LNCaP clone FGC (cell line): ENCODE measurements at places on chromosomes 5 and 9.

DNA sequence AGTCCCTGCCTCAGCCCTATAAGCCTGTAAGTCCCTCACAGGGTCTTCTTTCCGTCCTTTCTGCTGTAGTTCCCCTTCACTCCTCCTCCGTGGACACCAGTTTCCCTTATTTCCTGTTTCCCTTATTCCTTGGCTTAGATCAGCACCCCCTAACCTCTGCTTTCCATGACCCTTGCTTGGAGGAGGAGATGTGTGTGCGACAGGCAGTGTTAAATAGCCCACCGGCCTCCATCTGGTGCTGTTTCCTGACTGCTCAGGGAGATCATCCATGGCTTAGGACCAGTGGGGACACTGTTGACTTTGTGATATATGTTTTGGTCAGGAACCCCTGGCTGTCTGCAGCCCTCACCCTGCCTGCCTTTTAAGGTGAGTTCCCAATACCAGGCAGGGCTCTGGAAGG lies 34.1 kb upstream of the PSD2 start:
- no peak for DNase-seq

DNA sequence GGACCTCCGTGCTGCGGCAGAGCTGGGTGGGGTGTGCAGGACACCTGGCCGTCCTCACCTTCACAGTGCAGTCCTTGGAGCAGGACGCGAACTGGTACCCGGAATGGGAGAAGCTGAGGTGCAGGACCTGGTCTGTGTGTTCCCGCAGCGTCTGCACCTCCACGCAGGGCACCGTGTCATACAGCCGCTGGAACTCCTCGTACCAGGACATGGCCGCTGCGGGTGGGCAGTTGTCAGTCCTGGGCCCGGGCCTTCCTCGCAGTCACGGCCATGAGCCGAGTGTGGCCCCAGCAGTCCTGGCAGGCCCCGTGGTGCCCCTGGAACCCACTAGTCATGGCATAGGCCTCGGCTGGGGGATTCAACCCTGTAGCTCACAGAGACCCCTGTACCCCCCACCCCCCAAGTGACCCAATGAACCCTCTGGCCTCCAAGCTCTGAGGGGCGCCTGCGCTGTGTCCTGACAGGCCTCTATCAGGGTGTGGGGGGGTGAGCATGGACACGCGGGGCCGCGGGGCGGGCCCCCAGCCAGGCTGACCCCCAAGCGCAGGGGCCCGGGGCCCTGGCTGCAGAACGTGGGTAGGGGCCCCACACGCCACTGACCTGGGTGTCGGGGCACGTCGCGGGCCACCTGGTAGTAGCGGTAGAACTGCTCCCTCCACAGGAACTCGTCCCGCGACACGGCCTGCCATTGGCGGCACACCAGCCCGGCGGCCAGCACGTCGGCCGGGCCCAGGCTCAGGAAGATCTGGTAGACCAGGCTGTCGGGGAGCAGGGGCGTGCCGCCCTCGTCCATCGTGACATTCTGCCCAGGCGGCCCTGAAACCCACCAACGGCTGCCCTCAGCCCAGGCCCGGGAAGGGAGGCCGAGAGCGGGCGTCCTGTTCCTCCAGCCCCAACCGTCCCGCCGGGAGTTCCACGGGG lies 987 bp downstream of the FBXW5 start:
- no peak for DNase-seq

DNA sequence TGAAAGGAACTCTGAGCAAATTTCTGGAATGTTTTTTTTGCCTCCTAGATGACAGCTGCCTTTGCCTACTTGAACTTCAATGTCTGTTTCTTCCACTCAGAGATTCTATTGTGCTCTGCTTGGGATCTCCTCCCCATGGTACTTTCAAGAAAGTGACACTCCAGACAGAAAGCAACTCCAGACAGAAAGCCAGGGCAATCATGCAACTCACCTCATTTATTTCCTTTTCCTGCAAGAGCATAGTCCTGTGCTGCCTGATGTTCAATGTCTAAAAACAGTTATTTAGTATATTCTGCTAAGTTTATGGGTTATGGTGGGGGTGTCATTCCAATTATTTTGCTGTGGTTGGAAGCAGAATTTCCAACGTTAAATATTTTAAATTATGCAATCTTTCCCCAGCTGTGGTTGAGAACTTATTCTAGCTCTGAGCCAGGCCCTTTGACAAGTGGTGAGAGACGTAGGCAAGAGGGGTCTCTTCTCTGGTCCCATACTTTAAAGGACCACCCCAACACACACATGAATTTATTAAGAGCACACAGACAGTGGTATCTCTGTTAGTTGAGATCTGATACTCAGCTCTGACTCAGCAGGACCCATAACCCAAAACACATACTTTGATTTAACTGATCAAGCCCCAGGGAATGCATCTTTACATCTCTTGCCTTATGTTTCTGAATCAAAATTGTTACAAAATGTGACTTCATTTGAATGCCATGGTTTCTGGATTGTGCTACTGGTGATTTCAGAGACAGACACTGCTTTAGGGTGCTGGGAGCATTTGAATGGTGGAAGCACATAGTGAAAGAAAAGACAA lies 39.5 kb upstream of the MAMDC2 start:
- no peak for DNase-seq

DNA sequence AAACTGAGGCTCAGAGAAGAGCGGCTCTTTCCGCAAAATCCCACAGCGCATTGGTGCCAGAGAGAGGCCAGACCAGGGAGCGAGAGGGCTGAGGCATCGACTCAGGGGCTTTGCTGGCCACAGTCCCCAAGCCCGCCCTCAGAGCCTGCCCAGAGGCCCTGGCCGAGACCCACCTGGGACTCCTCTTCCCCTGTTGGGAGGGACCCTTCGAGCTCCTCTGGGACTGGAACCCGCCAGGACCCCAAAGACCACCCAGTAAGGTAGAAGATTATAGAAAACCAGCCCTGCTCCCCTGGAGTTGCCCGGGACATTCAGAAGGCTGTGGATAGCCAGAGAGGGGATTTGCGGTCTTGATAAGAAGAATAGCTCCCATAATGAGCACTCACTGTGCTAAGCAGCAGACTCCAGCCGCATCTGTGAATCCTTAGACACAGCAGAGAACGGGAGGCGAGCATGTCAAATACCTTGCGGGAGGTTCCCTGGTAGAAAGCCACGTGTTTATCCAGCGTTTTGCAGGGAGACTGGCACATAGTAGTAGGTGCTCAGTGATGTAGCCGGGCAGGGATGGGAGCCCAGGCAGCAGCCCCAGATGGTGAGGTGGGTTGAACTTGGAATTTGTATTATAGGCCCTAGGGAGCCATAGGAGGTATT lies 651 bp upstream of the AK1 start:
- DNase-seq = no peak

- DNase-seq = no peak
These were observed 22.0 kb upstream of the KCNIP1 start for GRCh38 chr5:170481849-170482248.

DNA sequence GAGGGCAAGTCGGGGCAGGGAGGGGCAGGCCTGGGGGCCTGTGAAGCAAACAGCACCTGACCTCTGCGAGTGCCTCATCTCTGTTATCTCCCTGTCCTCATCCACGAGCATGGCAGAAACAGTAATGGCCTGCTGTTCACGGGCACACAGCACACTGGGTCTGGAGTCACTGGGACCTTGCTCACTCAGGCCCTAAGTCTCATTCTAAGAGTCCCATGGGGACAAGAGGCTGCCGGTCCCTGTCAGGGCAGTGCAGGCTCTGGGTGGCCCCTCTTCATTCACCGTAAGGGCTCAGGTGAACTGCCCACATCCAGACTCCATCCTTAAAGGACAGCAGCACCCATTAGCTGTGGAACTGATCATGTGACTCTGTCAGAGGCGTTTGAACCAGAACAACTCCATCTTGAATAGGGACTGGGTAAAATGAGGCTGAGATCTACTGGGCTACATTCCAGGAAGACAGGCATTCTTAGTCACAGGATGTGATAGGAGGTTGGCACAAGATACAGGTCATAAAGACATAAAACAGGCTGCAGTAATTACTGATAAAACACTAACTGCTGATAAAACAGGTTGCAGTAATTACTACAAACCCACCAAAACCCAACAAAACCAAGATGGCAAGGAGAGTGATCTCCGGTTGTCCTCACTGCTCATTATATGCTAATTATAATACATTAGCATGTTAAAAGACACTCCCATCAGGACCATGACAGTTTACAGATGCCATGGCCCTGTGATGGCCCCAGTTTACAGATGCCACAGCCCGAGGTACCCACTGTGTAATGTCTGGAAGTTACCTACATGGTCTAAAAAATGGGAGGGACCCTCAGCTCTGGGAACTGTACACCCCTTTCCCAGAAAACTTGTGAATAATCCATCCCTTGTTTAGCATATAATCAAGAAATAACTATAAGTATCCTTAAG lies 28.7 kb downstream of the BICD2 start:
- DNase-seq = no peak

- DNase-seq = no peak
These were observed 9.2 kb upstream of the PHYKPL start for GRCh38 chr5:178241688-178242231.

- DNase-seq = no peak
These were observed 27.7 kb downstream of the STC2 start for GRCh38 chr5:173300389-173301047.

DNA sequence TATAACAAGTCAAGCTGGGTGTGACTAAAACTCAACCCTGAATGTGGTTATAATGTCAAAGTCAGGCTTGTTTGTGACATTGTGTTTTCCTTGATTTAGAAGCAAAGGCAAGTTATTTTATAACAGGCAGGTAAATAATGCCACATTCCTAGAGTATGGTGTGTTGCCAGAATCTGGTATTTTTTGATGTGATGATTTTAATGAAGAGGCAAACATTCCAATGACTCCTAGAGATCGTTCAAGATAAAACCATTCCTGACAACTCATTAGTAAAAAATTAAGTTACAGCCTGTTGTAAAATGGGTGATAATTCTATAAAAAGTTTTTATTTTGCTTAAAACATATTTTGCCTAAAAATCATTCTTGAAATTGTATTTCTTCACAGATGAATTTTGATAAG lies 60.0 kb downstream of the RAB14 start:
- DNase-seq = no peak

DNA sequence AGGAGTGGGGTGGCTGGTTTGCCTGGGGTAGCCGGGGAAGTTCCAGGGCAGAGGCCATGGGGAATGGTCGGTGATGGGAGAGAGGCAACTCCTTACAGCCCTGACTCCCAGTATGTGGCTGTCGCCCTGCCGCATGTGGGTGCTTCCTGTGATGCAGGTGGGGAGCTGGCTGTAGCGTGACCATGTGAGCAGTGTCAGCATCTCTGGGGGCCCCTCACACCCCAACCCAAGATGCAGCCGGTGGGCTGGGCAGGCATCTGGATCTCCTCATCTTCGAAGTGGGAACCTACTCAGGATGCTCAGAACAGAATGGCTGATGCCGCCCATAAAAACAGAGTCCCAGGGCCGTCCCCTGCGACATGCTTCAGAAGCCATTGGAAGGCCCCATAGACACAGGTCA lies 45.0 kb downstream of the BARX1 start:
- DNase-seq = no peak

GRCh38 chr5:102664616-102665335 lies 90.3 kb upstream of the PAM start:
- DNase-seq = no peak

DNA sequence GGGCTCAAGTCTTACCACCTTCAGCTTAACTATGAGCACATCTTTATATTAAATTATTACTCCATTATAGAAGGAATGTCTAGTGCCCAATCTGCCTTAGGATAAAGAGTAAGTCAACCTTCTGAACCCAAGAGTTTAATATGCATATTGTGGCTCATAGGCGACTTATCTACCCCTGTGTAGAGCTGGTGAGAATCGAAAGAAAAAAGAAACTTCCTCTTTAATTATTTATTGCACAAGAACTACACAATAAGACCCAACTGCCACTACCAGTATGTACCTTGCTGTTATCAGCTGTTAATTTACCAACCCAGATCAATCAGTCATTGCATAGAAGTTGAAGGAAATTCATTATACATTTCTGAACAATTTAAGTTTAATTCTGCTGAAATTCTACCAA lies 329.1 kb upstream of the SLC24A2 start:
- DNase-seq = no peak

DNA sequence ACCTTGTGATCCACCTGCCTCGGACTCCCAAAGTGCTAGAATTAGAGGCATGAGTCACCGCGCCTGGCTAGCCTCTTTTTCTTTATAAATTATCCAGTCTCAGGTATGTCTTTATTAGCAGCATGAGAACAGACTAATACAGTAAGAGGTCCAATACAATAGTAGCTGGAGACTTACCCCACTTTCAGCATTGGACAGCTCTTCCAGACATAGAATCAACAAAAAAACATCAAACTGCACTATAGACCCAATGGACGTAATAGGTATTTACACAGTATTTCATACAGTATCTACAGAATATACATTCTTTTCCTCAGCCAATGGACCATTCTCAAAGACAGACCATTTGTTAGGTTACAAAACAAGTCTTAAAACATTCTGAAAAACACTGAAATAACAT lies 6.1 kb upstream of the RCL1 start:
- DNase-seq = no peak

DNA sequence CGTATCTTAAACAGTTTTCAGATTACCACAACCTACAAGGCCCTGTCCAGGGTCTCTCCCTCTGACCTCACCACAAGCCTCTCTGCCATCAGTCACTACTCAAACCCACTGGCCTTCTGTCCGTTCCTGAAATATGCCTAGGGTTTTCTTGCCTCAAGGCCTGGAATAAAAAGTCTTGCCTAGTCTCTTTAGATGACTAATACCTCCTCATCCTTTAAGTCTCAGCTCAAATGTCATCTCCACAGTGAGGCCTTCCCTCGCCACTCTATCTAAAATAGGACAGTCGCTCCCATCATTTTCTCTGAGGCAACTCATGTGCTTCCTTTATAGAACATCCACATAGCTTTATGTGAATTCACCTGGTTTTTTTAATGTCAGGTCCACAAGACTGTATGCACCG lies 5.2 kb downstream of the DENND1A start:
- DNase-seq = no peak

GRCh38 chr5:5063533-5063953 lies 76.6 kb upstream of the ADAMTS16 start:
- DNase-seq = no peak

- DNase-seq = no peak
These were observed 147.1 kb downstream of the ERCC6L2 start for GRCh38 chr9:96022445-96023051.

- no peak for DNase-seq
These were observed 100.7 kb downstream of the DRD1 start for GRCh38 chr5:175343308-175343707.

- DNase-seq = no peak
These were observed 18.9 kb downstream of the CARD19 start for GRCh38 chr9:93114984-93115335.

DNA sequence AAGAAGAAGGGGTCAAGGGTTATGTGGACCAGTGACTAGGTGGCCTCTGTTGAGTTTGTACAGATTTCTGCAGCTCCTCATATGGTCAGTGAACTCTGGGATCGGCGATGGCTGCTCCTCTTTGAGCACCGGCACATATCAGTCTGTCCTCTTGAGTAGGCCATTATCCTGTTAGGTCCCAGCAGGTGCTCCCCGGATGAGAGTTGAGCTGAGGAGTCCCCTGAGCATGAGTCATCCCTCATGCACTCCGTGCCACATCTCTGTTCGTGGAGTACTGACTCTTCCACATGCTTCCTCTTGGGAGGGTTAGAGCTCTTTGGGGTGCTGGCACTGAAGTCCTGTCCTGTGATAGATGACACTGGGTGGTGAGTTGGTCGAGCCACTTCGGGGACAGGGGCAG lies 143.7 kb downstream of the PTTG1 start:
- no peak for DNase-seq
